Inflammatory macrophage treated with lipopolysaccharide for 1 hour (primary cell): ENCODE measurements at places on chromosomes 6 and 20.

DNA sequence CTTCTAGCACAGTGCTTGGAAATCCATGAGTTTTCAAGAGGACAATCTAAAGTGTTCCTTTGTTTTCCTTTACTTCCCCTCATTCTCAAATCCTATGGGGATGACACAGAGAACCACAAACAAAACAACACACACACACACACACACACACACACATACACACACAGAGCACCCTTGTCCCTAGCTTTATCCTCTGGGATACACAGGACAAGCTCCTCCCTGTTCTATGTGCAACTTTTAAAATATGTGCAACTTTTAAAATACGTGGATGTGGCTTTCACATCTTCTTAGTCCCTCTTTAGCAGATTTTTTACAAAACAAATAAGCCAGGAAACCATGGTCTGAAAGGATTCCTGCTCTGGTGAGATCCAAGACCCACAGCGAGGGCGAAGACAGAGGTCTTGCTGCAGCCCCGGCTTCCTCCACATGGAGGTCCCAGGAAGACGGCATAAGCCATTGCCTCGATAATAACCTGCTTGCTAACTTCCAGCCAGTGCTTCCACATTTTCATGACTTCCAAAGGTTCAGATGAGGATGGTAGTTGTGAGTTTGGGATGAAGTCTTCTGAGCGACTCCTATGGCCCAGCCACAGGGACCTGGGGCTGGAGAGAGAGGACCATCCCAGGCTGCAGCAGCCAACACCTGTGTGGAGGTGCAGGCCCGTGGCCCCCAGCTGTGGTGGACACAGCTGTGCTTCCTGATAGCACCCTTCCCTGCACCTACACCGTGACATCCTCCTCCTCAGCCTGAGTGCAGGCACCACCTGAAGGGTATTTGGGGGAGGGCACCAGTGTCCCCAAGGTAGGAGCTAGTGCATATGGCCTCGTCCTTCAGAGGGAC lies 62.8 kb upstream of the CD93 start:
- no peak for DNase-seq

DNA sequence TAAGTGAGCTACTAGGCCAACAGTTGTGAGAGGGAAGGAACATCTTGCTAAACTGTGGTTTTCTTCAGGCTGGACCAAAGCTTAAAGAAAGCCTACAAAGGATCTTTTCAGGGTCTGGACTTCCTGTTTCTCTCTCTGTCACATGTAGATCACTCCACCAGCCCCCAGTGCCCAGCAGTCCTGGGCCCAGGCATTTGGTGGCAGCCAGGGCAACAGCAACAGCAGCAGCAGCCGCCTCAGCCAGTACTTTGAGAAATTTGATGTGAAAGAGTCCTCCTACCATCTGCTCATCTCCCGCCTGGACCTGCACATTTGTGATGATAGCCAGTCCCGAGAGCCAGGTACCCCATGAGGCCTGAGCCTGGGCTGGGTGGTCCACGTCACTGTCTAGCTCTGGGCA lies 44.1 kb downstream of the BLTP3A start:
- peak; percentile 37 for DNase-seq

DNA sequence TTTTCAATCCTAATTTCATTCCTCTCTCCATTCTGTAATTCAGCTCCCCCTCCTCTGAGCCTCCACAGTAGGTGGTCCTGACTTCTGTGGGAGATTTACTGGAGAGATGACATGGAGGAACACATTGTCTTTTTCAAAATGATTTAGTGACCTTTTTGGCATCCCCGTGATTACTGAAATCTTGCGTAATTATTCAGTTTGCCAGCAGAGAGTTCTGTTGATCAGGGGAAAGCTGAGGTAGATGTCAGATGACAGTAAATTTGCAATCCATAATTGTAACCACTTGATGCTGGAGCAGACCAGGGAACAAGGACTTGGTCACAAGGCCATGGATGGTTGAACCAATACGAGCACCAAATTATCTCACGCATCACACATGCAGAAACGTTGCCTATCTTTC lies 302.2 kb downstream of the TSHZ2 start:
- DNase-seq, result no peak

DNA sequence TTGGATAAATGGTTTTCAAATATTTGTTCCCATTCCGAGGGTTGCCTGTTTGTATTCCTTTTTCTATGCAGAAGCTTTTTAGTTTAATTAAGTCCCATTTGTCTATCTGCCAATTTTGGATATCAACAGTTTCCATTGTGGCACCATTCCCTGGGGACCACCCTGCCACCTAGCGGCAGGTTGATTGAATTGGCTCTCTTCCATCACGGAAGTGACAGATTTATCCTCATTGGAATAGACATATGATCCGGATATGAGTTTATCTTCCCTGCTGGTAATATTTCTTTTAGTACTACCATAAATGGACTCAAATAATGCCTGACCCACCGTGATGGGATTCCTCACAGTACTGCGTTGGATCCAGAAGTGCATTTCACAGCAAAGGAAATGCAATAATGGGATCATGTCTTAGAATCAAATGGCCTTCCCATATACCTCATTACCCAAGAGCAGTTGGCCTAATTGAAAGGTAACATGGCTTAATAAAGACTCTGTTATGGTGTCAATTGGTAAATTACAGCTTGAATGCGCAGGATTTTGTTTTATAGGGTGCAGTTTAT lies 327.0 kb downstream of the BMP2 start:
- DNase-seq, result peak; percentile 62
